CD4-positive, CD25-positive, alpha-beta regulatory T cell (primary cell): ENCODE measurements at places on chromosomes 5 and 9.
A peak's percentile ranks its signal among the peaks of the same experiment; 100 is the strongest.

GRCh38 chr5:154482528-154483449 is 4.8 kb upstream of the HAND1 start:
- peaks cover 68% of the 10 kb centered on the region for H3K27me3 ChIP-seq
- no peak overlapping the region for H3K4me3 ChIP-seq
- peaks cover 25% of the 10 kb centered on the region for H3K4me1 ChIP-seq
- no peaks in the 10 kb centered on the region for H3K36me3 ChIP-seq
- no peak overlapping the region for H3K27ac ChIP-seq

DNA sequence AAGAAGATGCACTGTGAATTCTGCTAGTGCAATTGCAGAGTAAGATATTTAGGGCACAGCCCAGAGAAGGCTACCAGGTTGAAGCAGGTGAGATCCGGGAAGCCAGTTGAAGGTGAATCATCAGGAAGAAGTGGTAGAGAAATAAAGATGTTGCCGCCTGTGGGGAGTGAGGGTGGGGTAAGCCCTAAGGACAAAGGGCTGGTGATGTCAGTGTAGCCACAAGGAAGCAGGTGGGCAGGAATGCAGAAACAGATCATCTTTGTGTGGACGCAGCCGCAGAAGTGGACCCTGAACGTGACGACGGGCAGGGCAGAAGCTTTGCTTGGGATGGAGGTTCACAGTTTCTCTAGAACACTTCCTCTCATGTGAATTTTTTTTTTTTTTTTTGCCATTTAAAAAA is 164.2 kb downstream of the ACTL7B start:
- no peaks in the 10 kb centered on the region for H3K27me3 ChIP-seq
- no peaks in the 10 kb centered on the region for H3K4me1 ChIP-seq
- no peaks in the 10 kb centered on the region for H3K36me3 ChIP-seq
- H3K4me3 ChIP-seq = no peak overlapping the region
- no peak for DNase-seq

- H3K27me3 ChIP-seq = no peaks in the 10 kb centered on the region
- DNase-seq = no peak
- no peak overlapping the region for H3K27ac ChIP-seq
- H3K36me3 ChIP-seq = no peaks in the 10 kb centered on the region
- H3K4me3 ChIP-seq = no peak overlapping the region
- H3K4me1 ChIP-seq = no peaks in the 10 kb centered on the region
These were observed 70.1 kb downstream of the DTWD2 start for GRCh38 chr5:118918232-118918631.

DNA sequence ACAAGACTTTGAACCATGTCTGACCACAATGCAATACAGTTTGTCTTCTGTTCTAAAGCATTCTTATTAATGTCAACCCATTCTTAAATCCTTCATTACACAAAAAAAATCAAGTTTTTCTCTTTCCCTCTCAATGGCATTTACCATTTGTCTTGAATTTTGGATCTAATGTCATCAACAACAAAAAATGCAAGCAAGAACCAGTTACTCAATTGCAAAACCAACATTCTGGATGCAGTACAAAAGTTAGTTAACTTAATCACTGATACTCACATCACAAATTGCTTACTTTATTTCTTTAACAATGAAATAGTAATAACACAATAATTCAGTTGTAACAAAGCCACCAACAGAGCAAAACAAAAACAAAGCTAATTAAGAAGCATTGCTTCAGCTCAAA is 6.0 kb downstream of the C9orf40 start:
- no peak overlapping the region for H3K27ac ChIP-seq
- no peak for DNase-seq
- peaks cover 7% of the 10 kb centered on the region for H3K4me1 ChIP-seq
- no peak overlapping the region for H3K4me3 ChIP-seq
- no peaks in the 10 kb centered on the region for H3K36me3 ChIP-seq

GRCh38 chr9:137383081-137383783 is 39.7 kb downstream of the EXD3 start:
- no peak overlapping the region for H3K27ac ChIP-seq
- no peak for DNase-seq
- H3K4me3 ChIP-seq = no peak overlapping the region

GRCh38 chr5:93891491-93892480 is 150.4 kb upstream of the POU5F2 start:
- no peaks in the 10 kb centered on the region for H3K27me3 ChIP-seq
- H3K4me1 ChIP-seq = no peaks in the 10 kb centered on the region
- no peak overlapping the region for H3K4me3 ChIP-seq
- no peak overlapping the region for H3K27ac ChIP-seq
- no peaks in the 10 kb centered on the region for H3K36me3 ChIP-seq

GRCh38 chr9:91193658-91194391 is 167.9 kb downstream of the AUH start:
- H3K4me1 ChIP-seq = peaks cover 28% of the 10 kb centered on the region
- H3K36me3 ChIP-seq = no peaks in the 10 kb centered on the region
- peak overlapping the region; percentile 75 for H3K4me3 ChIP-seq
- H3K27ac ChIP-seq = peak overlapping the region; percentile 51

GRCh38 chr9:130058154-130058553 is 4.4 kb downstream of the GPR107 start:
- H3K36me3 ChIP-seq = peaks cover 5% of the 10 kb centered on the region
- H3K27me3 ChIP-seq = no peaks in the 10 kb centered on the region
- H3K4me3 ChIP-seq = no peak overlapping the region
- no peak overlapping the region for H3K27ac ChIP-seq
- H3K4me1 ChIP-seq = peaks cover 14% of the 10 kb centered on the region

- no peaks in the 10 kb centered on the region for H3K27me3 ChIP-seq
- no peak overlapping the region for H3K4me3 ChIP-seq
- H3K4me1 ChIP-seq = no peaks in the 10 kb centered on the region
- DNase-seq = no peak
These were observed 208.0 kb upstream of the ARRDC3 start for GRCh38 chr5:91591076-91591475.

DNA sequence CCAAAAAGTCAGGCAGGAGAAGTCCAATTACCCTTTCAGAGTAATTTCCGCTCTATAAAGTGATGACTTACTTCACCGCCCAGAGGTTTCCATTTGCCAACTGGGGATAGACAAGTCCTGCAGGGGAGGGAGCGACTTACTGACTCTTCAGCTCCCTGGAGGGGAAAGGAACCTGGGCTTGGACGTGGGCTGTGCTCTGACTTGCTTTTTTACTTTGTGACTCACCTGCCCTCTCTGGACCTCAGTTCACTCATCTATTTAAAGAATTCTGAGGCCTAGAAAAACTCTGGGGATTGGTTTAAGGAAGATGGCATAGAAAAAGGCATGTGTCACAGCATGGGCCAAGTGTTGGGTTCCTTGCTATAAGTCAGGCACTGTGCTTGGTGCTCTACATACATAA is 180.4 kb upstream of the TRIM32 start:
- DNase-seq = no peak
- no peak overlapping the region for H3K27ac ChIP-seq
- H3K4me1 ChIP-seq = no peaks in the 10 kb centered on the region
- no peaks in the 10 kb centered on the region for H3K27me3 ChIP-seq
- H3K4me3 ChIP-seq = no peak overlapping the region

- no peaks in the 10 kb centered on the region for H3K36me3 ChIP-seq
- no peak for DNase-seq
- no peak overlapping the region for H3K27ac ChIP-seq
- no peak overlapping the region for H3K4me3 ChIP-seq
- peaks cover 13% of the 10 kb centered on the region for H3K4me1 ChIP-seq
- no peaks in the 10 kb centered on the region for H3K27me3 ChIP-seq
These were observed 144.5 kb downstream of the GAPVD1 start for GRCh38 chr9:125405938-125406809.

DNA sequence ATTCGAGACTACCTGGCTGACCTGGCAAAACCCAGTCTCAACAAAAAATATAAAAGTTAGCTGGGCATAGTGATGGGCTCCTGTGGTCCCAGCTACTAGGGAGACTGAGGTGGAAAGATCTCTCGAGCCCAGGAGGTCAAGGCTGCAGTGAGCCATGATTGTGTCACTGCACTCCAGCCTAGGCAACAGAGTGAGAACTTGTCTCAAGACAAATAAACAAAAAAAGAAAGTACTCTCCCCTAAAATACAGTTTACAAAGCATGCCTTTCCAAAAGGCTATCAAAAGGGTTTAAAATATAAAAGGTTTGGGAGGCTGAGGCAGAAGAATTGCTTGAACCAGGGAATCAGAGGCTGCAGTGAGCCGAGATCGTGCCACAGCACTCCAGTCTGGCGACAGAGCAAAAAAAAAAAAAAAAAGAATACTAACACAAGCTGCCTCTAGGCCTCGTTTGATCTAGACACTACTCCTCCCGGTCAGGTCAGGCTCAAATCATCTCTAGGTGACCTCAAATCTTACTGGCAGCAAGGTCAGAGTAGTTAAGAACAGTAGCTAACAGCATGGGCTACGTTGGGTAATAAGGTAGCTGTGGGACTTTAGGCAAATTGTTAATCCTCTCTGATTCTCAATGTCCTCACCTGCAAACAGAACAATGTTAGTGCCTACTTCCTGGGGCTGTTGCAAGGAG is 9.3 kb downstream of the NAIF1 start:
- peaks cover 25% of the 10 kb centered on the region for H3K4me1 ChIP-seq
- H3K27me3 ChIP-seq = no peaks in the 10 kb centered on the region
- DNase-seq = no peak
- H3K36me3 ChIP-seq = peaks cover 3% of the 10 kb centered on the region
- no peak overlapping the region for H3K27ac ChIP-seq

- no peak overlapping the region for H3K4me3 ChIP-seq
- no peak overlapping the region for H3K27ac ChIP-seq
- H3K36me3 ChIP-seq = no peaks in the 10 kb centered on the region
- no peaks in the 10 kb centered on the region for H3K27me3 ChIP-seq
- no peak for DNase-seq
These were observed 6.4 kb downstream of the SLC22A5 start for GRCh38 chr5:132375957-132376356.

DNA sequence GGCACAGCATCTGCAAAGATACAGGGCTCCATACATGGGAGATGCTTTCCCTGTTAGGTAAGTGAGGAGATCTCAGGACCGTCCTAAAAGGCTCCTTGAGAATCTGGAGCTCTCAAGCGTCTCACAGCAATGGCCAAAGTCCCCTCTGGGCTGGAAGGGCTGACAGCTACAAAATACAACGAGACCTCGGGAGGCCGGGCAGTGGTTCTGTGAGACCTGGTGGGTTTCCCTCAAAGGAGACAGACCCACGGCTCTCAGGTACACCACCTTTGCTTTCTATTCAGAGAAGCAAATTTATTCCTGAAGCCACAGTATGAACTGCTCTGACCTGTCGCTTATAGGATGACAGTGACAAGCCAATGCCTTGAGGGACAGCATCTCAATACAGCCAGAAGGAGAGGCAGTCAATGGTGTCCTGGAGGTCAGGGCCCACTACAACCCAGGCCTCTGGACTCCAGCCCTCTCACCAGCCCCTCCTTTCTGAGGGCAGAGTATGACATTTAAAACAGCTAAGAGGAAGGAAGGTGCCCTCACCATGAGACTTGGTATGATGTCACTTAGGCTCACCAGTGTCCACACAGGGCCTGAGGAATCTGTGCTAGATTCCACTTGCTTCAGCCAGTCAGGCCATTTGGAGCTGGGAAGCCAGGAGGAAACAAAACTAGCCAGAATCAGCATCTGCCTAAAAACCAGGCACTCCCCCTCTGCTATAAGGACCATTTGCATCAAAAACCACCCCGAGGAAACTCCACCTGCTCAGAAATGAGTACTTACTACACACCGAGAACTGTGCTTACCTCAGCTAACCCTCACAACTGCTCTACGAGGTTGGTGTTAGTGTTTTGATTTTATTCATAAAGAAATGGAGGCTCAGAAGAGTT is 86.5 kb upstream of the FSTL4 start:
- H3K4me1 ChIP-seq = no peaks in the 10 kb centered on the region
- H3K27ac ChIP-seq = no peak overlapping the region
- H3K36me3 ChIP-seq = no peaks in the 10 kb centered on the region
- no peak for DNase-seq
- H3K4me3 ChIP-seq = no peak overlapping the region

- H3K27me3 ChIP-seq = no peaks in the 10 kb centered on the region
- peak; percentile 4 for DNase-seq
- no peaks in the 10 kb centered on the region for H3K36me3 ChIP-seq
- H3K4me1 ChIP-seq = no peaks in the 10 kb centered on the region
- H3K4me3 ChIP-seq = no peak overlapping the region
- no peak overlapping the region for H3K27ac ChIP-seq
These were observed 25.7 kb downstream of the PDGFRB start for GRCh38 chr5:150129813-150130492.

DNA sequence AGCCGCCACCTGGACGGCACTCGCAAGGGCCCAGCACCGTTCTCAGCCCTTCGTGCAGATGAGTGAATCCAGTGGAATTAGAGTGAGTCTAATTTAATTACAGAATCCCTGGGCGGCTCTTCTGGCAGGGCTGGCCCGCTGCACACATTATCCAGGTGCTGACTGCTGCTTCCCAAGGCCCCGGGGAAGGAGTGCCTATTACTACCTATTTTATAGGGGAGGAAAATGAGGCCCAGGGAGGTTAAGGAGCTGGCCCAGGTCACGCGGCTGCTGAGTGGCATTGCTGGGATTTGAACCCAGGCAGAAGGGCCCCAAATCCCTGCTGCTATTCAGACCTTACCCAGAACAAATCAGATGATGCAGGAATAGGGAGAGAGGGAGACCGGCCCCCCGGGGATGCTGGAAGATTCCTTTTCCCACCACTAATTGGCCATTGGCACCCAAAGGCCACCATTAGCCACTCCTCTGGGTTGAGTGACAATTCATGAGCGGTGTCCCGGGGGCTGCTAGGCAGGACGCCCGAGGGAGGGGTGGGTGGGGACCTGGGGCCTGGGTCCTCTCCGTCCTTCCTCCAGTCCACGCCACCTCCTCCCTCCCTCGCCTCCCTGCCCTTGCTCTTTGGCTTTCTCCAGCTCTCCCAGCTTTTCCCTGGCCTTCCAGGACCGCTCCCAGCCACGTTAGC is 10.3 kb upstream of the QRFP start:
- no peaks in the 10 kb centered on the region for H3K27me3 ChIP-seq
- no peaks in the 10 kb centered on the region for H3K36me3 ChIP-seq
- H3K27ac ChIP-seq = no peak overlapping the region
- H3K4me3 ChIP-seq = no peak overlapping the region

- no peak for DNase-seq
- H3K4me1 ChIP-seq = no peaks in the 10 kb centered on the region
- no peak overlapping the region for H3K4me3 ChIP-seq
- H3K27ac ChIP-seq = no peak overlapping the region
- H3K36me3 ChIP-seq = no peaks in the 10 kb centered on the region
These were observed 295.8 kb downstream of the DMRTA1 start for GRCh38 chr9:22742401-22742800.

DNA sequence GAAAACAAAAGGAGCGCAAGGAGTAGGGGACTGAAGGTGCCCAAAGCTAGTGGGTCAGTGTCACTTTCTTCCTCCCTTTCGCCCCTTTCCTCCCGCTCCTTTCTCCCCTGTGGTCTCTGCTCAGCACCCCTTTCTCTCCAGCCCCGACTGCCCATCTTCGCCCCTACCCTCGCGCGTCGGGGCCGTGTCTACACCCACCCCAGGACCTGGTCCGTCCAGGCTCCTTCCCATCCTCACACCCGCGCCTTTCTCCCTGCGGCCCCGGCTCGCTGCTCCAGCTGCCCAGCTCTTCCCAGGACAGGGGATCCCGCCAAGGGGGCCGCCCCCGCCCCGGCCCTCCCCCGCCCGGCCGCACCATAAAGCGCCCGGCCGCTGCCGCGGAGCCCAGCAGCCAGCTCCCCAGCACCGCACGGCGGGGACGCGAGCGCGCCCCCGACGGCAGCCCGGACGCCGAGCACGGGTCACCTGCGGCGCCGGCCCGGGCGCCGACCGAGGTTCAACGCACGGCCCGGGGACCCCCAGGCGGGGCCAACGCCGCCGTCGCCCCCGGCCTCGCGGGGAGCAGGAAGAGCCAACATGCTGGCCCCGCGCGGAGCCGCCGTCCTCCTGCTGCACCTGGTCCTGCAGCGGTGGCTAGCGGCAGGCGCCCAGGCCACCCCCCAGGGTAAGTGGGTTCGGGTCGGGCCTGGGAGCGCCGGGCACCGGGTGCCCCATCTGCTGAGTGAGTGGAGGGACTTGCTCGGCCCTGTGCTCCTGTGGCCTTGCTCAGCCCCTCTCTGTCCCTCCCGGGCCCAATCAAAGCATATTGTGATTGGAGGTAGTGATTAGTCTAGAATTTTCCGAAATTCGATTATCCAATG is at the start of gene THBS4:
Gene THBS4 (plus strand): TSS at position 387 of the 860 bp plus-strand sequence. CDS start 190 bp downstream, at position 577.
- peaks cover 36% of the 10 kb centered on the region for H3K27me3 ChIP-seq
- no peak within 1 kb of the TSS for H3K4me3 ChIP-seq
